ENCODE measurements at places on chromosomes 16 and 17.

DNA sequence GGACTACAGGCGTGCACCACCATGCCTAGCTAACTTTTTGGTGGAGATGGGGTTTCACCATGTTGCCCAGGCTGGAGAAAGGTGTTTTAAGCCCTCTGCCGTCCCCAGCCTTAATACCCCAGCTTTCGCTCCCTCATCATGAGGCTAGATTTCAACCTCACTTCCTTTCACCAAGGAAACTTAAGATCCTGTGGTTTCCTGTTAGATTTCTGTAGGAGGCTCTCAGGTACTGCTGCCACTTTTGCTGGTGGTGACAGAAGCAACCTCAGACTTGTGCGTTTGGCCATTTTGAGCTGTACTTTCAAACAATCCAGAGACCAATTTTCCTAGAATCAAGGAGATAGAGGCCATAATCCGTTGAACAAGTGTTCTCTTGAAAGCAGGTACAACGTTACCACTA is 36.2 kb downstream of the MPHOSPH6 start:
- DNase-seq = no peak

GRCh38 chr16:90034504-90034903 is 15.2 kb upstream of the DBNDD1 start:
- no peak for DNase-seq

- peak; percentile 4 for DNase-seq
Observed at GRCh38 chr16:13376174-13376573, 474.8 kb downstream of the SHISA9 start.

DNA sequence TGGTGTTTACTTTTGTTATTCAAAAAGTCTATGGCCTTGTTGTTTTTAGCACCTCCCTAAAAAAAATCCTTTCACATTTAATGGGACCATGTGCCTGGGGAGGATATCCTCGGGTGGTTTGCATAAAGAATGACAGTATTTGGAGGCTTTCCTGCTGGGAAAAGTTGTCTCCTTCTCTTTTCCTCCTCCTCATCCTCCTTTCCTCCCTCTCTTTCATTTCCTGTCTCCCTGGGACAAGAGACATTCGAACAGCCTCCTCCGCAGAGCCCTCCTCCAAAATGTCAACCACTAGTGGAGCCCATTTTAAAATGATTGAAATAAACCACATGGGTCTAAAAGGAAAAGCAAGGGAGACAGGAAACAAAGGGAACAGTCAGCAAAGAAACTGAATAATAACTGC is 67.4 kb downstream of the MYH13 start:
- no peak for DNase-seq

- DNase-seq = no peak
Observed at GRCh38 chr17:68377771-68378267, 79.5 kb downstream of the WIPI1 start.

- no peak for DNase-seq
Observed at GRCh38 chr17:17030515-17031211, 11.6 kb upstream of the MPRIP start.

- no peak for DNase-seq
Observed at GRCh38 chr16:68179196-68179795, 56.6 kb downstream of the ESRP2 start.

GRCh38 chr16:27291106-27291505 is 22.5 kb upstream of the NSMCE1 start:
- DNase-seq = no peak

DNA sequence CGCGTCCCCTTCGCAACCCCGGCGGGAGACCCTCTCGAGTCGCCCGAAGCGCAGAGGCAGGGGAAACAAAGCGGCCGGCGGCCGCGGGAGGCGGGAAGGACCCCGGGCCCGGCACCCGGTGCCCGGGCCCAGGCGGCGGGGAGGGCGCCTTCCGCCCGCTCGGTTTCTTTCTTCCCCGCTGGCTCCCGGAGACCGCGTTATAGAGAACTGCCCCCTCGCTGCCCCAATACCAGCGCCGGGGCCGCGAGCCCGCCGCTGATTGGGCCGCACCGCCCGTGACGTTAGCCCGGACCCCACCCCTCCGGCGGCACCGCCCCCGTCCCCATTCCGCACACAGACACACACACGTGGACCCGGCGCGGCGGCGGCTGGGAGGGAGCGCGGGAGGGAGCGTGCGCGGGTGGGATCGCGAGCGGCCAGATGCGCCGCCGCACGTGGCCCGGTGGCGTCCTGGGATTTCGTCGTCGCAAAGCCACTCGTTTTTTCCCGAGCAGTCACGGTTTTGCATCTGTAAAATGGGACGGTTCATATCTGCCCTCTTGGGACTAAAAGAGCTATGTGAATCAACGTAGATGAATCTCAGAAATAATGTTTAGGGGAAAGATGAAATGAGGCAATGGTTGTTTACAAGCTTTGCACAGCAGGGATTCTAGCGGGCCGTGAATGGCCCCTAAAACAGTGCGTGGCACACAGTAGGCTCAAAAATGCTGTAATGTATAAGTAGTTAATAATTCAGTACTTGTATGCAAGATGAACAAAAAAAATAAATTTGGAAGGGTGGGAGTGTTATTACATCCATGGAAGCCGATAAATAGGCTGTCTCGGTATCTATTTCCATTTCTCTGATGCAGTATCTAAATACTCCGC is at the start of gene EPOP:
Gene EPOP, minus strand, starts transcription at position 209 of the 867 bp plus-strand sequence. CDS start 462 bp downstream, outside the sequence.
- no peak for DNase-seq

GRCh38 chr16:66266436-66267291 is 99.8 kb upstream of the CDH5 start:
- DNase-seq = no peak

DNA sequence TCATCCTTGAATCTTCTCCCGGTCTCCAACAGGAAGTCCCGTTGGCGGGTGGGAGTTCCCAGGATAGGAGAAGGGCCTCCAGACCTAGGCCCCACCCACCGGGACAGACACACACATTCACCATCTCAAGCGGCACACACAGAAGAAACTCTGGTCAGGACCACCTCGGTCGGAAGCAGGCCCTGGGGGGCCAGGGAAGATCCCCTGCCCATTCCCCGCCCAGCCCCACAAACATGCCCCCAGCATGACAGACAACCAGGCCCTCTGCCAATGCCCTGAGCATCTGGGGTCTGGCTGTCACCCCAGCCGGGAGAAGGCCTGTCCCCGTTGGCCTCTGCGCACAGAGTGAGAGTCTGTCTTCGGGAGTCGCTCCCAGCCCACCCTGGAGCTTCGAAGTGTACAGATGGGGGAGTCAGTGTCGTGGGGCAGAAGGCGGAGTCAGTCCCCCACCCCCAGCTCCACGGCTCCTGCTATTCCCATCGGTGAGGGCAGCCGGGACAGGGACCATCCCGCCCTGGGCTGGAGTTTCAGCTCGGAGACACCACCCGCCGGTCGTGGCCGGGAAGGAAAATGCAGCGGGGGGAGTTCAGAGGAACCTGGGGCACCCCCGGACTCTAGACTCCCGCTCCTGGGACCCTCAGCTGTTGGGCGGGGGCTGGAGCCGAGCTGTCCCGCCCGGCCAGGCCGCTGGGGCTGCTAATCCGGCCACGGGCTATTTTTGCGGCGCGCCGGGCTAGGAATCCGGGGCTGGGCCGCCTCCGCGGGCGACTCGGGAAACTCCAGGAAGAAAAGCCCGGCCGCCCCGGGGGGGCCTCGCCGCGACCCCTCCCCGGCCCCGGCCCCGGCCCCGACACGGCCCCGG is 660 bp downstream of the RHBDF1 start:
- DNase-seq = no peak

DNA sequence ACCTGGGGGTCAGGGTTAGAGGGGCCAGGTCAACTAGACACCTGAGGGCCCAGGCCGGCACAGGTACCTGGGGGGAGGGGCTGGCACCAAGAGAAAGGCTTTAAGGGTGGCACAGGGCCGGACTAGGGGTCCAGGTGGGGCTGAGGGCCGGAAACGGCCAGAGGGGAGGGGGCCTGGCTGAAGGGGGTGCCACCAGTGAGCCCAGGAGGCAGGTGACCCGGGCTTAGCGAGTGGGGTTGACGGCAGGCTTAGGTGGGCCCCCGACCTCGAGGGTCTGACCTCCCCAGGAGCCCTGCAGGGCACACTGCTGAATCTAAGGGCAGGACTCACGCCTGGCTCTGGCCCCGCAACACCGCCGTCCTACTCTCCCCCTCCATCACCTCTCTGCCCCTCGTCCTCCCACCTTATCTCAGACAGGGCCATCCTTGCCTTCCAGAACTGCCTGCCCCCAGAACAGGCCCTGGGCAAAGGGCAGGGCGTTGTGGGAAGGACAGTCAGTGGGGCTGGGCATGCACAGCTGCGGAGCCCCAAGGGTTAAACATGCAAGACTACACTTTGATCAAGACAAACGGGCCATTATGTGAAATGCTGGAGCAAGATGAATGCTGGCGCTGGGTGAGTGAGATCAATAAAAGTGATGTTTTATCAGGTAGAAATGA is 44.4 kb downstream of the ACTG1 start:
- DNase-seq = no peak

DNA sequence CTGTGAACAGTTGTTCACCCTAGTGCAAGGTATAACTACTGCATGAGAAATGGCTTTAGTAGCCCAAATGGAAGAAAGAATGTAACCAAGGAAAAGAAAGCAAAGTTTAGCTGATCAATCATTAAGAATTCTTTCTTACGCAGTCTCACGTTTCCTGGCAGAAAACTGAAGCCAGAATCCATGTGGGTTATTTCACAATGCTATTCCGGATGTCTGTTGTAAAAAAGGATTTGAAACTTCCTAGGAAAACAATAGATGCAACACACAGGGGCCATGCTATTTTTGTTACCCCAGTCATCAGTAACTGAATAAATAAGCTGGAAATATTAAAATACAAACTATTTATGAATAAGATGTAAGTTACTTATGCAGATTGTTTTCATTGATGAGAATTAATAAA is 802.5 kb downstream of the CDH8 start:
- no peak for DNase-seq

- DNase-seq = no peak
Observed at GRCh38 chr16:47731252-47731651, 270.1 kb downstream of the PHKB start.

- no peak for DNase-seq
Observed at GRCh38 chr17:50262001-50262794, 12.1 kb upstream of the TMEM92 start.

GRCh38 chr16:88977812-88978607 is 1.0 kb upstream of the CBFA2T3 start:
- no peak for DNase-seq

DNA sequence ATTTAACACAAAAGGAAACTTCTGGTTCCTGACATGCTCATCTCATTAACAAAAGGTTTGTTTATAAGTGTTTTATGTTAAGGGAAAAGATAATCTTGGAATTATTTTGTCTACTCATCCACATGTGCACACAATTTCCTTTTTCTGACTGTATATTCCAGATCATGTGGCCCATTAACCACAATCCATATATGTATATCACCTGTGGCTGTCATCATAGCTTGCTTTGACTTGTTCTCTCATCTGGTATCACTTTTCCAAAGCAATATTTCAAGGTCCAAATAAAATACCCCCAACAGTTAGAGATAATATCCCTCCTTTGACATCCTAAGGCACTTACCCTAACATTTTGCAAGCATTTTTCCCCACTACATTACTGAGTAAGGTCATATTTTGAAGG is 856.1 kb downstream of the CDH11 start:
- DNase-seq = no peak

DNA sequence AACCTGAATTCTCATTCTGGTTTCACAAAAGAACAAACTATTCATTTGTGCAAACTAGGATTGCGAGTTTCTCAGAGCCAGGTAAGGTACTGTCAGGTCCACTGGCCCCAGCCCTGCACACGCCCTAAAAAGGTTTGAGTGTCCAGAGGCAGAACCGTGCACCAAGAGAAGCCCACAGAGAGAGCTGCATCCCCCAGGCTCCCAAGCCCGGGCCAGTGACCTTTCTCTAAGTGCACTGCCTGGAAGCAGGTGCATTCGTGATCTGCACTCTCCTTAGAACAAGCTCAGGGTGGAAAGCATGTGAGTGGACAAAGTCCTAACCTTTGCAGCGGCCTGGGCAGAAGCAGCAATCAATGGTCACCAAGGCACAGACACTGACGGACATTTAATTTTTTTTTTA is 26.8 kb downstream of the MEAK7 start:
- no peak for DNase-seq

DNA sequence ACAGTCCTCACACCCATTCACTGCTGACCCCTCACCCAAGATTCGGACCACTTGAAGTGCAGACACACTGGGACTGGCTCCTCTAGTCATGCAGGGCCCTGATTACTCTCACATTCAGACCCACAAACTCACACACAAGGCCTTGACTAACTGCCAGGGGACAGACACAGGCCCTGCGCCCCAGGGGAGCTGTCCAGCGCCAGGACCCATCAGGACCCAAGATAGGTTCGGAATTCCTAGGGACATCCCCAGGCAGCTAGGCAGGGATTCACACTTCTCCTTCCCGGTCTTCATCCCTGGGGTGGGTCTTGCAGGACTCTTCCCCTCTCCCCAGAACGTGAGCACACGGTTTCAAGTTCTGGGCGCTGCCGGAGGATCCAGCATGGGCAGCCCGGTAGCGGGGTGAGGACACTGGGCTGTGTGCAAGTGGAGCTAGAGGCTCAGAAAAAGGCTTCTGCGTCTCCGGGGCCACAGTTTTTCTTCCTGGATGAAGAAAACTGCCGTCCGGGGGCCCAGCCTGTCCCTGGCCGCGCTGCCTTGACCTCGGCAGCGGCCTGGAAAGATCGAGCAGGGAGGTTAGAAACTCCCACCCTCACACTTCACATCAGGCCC is 1.6 kb downstream of the SEZ6 start:
- DNase-seq = no peak

GRCh38 chr16:57571098-57571497 is 28.7 kb downstream of the ADGRG5 start:
- no peak for DNase-seq

DNA sequence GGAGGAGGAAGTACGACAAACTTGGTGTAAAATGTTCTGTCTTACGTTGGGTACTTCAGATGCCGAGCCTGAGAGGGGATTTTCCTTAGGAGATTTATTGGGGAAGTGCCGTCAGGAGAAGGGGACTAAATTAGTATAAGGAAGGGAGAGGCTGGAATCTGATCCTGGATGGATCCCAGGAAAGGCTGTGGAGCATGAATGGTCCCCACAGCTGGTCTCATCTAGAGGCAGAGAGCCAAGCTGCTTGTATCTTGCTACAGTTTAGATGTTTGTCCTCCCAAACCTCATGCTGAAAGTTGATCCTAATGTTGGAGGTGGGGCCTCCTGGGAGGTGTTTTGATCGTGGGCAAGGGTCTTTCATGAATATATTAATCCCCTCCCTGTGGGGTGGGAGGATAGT is 798.4 kb upstream of the EEF2KMT start:
- DNase-seq = no peak

DNA sequence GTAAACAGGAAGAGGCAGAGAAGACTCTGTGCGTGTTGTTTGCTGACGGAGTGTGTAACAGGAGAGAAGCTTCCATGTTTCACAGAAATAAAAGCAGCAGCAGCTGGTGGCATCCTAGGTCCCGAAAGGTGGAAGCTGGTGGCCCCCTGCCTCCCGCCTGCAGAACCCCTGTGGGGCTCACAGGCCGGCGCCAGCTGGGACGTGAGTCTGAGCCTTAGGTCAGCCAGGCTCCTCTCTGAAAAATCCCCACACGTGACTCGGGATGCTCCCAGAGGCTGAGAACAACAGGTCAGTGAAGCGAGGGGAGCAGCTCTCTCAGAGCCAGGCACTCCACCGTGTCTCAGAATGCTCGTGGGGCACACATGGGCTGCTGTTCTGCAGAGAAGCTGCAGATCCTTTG is 27.4 kb downstream of the TMEM204 start:
- DNase-seq = no peak
